ENCODE measurements at places on chromosomes 1 and 21.

DNA sequence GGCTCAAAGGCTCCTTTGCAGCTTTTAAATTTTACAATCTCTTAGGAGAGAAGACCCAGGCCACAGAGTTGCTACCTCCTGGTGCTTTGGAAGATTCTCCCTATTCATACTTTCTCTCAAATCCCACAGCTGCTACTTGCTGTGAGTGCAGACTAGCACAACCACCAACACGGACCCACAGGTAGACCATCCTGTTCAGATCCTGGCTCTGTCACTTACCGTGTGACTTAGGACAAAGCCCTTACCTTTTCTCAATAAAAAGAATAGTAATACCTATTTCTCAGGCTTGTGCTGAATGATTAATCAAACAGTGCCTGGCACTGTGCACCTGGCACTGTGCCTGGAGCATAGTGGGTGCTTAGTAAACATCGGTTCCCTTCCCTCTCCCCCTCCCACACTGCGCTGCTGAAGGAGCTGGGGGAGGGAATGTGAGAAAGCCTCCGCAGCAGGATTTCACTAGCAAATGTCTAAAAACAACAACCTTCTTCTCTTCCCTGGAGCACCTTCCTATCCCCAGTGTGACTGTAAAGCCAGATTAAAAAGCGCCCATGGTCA lies 81.7 kb downstream of the PGM1 start:
- no peak for DNase-seq

- no peak for DNase-seq
Measured at GRCh38 chr1:194616835-194617234, 1430.4 kb upstream of the B3GALT2 start.

DNA sequence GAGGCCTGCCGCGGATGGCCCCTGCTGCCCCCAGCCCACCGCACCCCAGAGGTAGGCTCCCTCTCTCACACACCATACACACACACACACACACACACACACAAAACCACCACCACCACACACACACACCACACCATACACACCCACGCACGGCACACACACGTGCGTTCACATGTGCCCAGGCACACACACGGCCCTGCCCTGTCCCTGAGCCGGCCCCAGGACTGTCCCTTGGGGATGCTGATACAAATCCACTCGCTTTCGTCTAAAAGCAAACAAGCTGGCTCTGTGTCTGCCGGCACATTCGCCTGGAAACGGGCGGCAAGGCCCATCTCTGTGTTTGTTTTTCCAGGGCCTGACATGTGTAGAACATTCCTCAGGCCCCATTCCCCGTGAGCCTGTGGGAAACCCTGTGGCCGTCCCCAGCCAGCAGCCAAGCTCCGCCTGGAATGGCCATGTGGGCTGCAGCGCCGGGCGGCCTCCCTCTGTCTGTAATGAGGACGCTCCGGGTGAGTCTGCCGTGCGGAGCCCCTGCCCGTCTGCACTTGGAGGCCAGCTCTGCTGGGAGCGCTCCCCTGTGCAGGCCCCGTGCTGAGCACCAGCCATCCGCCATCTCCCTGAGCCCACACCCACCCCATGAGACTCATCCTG lies 67.4 kb downstream of the DMRTB1 start:
- no peak for DNase-seq

GRCh38 chr1:11880911-11881748 lies 22.4 kb upstream of the NPPB start:
- DNase-seq, result no peak

- DNase-seq, result no peak
Measured at GRCh38 chr21:34707876-34708325, 39.1 kb downstream of the CLIC6 start.

- DNase-seq, result no peak
Measured at GRCh38 chr1:7670334-7671145, 100.6 kb upstream of the VAMP3 start.
